BE2C (cell line): ENCODE measurements at places on chromosomes 3 and 15.

- no peak for DNase-seq
Measured at GRCh38 chr3:129440618-129441190, 680 bp downstream of the IFT122 start.

GRCh38 chr15:41566121-41566885, 7.3 kb downstream of the TYRO3 start:
- DNase-seq, result peak; percentile 78

DNA sequence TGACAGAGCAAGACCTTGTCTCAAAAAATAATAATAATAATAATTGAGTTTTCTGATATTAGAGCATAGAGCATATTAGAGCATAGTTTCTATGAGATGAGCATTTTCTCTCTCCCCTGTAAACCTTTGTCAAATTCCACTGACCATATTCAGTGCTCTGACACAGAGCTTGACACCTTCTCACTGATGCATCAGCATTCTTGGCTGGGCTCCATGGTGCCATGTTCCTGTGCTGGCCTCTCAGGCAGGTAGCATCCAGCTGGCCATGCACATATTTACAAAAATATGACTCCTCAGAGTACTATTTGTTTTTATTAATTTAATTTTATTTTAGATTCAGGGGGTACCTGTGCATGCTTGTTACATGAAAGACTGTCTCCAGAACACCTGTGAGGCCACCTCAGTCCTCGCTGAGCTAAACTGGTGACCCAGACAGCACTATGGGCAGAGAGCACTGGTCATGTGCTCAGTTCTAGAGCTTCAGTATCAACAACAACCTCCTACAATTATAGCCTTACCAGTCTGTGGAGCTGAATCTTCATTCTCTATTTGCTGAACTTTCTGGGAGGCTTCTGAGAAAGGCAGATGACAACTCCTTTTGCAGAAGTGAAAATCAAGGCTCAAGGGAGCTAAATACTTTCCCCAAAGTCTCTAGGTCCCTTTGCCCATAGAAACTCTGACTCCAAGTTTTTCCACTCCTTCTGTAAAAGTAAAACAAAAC, 21.6 kb upstream of the SLC28A2 start:
- DNase-seq, result no peak

DNA sequence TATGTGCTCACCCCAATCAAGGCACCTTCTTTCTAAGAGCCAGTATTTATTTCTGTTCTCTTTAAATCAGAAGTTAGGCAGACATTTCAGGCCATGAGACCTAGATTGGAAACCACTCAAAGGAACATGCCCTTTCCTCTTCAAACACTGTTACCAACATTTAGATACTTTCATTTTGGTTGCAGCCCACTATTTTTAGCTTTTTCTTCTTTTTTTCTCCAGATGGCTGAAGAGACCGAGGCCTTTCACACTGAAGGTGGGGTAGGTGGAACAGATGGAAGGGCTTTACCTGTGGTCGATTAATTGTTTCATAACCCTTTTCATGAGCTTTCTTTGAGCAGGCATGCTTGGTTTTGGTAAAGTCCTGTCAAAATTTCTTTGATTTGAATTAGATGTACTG, 10.9 kb upstream of the LZTFL1 start:
- no peak for DNase-seq

GRCh38 chr3:157445857-157446256, 9.2 kb downstream of the PTX3 start:
- no peak for DNase-seq

- no peak for DNase-seq
Measured at GRCh38 chr3:42670670-42671069, 14.7 kb upstream of the KLHL40 start.

- no peak for DNase-seq
Measured at GRCh38 chr3:168331756-168332155, 236.0 kb upstream of the GOLIM4 start.

DNA sequence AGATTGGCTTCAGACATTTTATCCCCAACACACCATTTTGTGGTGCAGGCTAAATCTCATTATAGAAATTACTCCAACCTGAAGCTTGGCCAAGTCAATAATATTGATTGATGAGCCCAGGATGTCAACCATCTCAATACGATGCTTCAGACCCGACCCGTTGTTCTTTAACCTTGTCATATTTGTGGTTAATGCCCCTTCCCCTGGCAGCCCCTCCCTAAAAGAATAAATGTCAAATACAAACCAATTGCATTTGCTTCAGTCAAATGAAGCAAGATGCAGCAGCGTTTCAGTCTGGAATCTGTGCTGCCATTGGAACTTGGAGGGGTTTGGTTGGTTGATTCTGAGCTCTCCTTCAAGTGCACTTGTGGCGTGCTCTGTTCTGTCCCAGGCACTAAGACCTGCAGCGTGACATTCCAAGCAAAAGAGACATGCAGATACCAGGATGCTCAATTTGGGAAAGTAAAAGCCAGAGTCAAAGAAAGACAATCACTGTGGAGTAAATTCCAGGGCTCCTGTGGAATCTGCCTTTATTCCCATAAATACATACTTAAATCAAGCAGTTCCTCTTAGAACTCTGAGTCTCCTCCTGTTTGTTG, 23.8 kb upstream of the PSMD6 start:
- DNase-seq, result no peak

- no peak for DNase-seq
Measured at GRCh38 chr3:94561094-94561493, 498.2 kb downstream of the NSUN3 start.

GRCh38 chr3:13072600-13073325, 466 bp downstream of the IQSEC1 start:
- no peak for DNase-seq

DNA sequence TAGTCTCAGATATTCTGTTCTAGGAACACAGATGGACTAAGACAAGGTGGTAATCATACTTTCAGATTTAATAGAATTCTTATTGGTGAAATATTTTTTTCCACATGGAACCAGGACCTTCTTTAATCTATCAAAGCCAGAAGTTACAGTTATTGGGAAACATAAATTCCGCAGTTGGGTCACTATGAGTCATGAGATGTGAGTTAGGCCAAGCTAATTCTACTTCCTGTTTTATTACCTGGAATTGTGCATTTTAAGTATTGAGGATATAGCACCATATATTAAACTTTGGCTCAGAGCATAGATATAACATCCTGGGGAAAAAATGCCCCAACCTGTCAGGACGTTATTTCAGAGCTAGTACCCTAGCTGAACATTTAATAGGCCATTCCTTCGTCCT, 96.4 kb upstream of the P3H2 start:
- no peak for DNase-seq

GRCh38 chr3:30428251-30428650, 178.2 kb upstream of the TGFBR2 start:
- no peak for DNase-seq

- peak; percentile 83 for DNase-seq
Measured at GRCh38 chr15:73700041-73700842, 16.1 kb downstream of the CD276 start.

DNA sequence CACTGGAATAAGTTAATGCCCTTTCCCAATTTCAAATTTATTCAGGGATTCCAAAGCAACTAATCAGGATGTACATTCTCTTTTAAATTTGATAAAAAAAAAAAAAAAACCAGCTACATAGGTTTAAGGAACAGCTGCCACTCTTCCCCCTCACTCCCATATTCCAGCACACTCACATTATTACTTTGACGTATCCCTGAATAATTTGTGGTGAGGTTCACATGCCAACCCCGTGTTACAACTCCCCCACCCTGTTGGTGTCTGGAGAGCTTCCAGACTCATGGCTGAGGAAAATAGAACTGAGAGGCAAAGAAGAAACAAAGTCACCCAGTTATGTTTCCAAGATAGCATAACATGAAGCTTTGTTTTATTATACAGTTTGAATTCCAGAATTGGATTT, 300.5 kb upstream of the MME start:
- no peak for DNase-seq

DNA sequence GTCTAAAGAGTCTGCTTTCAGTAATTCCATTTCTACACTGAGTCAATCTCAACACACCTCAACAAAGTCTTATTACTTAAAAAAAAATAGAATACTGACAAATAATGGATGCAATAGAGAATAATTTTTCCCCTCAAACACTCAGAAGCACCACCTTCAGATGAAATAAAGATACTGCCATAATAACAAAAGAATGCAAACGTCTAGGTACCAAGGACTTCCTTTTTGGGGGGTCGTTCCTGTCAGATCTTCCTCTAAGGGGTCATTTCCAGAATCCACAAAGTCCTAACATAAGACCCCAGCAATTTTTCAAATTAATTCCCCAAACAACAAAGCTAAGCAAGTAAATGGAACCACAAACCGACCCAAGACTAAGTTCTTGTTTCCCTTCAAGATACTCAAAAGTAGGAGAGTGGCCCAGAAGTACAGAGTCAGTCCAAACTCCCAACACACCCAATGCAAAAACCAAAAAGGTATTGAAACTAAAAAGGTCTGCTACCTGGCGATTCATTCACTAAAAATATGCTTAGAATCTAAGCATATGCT, 1.3 kb downstream of the RYK start:
- no peak for DNase-seq

GRCh38 chr15:77430652-77431051, 10.0 kb downstream of the HMG20A start:
- DNase-seq, result no peak

- DNase-seq, result no peak
Measured at GRCh38 chr3:100331660-100332059, 2.9 kb upstream of the NIT2 start.

GRCh38 chr15:100308608-100309007, 33.2 kb downstream of the ADAMTS17 start:
- no peak for DNase-seq

DNA sequence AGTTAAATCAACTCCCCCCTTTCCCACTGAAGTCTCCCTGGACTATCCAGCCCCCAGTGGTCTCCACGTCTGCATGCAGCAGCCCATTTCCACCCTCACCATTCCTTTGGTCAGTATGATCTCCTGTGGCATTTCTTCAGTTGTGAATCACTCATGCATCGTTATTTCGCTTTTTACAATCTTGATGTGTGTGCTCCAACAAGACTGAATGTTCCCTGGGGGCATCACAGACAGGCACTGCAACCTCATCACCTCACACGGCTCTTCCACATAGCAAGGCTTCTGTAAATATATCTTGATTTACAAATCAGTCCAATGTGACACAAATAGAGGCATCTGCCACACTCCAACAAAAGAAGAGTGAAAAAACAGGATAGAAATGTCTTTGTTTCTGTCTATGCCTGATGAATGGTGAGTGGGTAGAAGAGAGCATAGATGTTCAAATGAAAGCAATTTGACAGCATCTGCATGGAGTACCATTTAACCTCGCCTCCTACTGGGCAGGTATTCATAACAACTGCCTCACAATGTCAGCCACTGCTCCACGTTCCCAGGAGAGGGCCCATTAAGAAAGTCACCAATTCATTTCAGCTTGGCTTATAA, 5.2 kb downstream of the HEG1 start:
- no peak for DNase-seq

DNA sequence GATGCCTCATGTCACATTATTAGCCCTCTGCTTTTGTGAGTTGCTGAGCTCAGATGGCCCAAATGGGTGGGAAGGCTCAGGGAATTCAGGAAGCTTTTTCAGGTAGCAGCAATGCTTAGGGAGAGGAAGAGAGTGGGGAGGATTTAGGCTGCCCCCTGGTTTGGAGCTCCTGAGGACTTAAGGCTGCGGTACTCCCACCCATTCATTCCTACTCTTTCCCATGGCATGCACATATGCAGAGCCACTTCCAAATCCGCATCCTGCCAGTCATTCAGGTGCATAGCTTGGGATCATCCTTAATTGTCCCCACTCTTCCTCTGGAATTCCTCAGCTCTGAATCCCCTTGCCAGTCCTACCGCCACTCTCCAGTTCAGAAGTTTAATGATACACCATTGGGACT, 343.1 kb upstream of the FRG2C start:
- no peak for DNase-seq

GRCh38 chr15:47685141-47685870, 32.0 kb upstream of the SEMA6D start:
- DNase-seq, result no peak

DNA sequence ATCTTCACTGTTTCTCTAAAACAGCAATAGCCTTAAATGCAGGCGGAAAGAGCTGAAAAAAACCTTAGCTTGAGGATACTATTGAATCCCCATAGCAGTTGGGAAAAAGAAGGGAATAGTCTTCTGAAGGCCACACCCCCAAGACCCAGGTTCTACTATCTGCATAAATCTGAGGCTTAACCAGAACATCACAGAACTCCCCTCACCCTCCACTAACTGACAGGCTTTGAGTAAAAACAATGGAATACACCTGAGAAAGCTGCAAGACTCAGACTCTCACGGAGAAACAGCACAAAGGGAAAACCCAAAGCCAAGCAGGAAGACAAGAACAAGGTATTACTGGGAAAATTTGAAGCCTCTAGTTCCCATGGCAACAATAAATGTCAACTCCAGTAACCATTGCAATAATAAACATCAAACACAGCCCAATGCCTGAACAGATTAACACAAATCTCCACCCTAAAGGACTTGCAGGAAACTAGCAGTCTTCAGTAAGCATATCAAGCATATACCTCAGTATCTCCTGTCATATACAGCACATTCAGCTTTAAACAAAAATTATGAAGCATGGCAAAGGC, 56.4 kb downstream of the TMCC1 start:
- DNase-seq, result no peak

- DNase-seq, result no peak
Measured at GRCh38 chr15:39270934-39271333, 309.9 kb upstream of the THBS1 start.

GRCh38 chr15:73957785-73958184, 31.5 kb downstream of the LOXL1 start:
- DNase-seq, result no peak

DNA sequence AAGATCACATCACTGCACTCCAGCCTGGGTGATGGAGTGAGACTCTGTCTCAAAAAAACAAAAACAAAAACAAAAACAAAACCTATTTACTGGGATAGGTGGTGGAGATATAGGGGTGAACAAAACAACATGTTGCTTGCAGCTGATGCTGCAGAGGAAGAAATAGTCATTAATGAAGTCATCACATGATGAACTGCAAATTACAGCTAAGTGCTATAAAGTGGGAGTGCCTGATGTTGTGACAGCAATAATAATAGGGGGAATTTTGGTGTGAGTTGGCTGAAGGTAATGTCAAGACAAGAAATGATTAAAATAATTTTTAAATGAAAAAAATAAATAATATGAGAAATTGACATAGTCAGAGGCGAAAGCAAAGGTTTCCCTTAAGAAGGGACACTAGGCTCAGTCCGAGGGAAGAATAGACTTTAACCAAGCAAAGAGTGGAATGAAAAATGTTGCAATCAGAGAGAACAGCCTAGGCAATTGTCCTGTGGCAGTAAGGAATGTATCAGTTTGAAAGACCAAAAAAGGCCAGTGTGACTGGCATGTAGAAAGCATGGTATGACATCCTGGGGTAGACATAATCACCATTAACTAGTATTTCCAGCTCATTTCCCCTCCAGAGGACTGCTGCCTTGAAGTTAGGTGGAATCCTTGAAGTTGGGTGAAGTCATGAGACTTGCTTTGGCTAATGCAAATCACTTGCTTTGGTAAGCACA, 14.7 kb upstream of the PIK3CB start:
- no peak for DNase-seq

GRCh38 chr15:95557226-95558046, 773.1 kb upstream of the NR2F2 start:
- no peak for DNase-seq

GRCh38 chr3:134610432-134611385, 40.1 kb downstream of the KY start:
- peak; percentile 42 for DNase-seq
